ENCODE measurements at places on chromosomes 2 and 18.

GRCh38 chr2:169977530-169977929 is 150.3 kb downstream of the UBR3 start:
- DNase-seq = no peak

DNA sequence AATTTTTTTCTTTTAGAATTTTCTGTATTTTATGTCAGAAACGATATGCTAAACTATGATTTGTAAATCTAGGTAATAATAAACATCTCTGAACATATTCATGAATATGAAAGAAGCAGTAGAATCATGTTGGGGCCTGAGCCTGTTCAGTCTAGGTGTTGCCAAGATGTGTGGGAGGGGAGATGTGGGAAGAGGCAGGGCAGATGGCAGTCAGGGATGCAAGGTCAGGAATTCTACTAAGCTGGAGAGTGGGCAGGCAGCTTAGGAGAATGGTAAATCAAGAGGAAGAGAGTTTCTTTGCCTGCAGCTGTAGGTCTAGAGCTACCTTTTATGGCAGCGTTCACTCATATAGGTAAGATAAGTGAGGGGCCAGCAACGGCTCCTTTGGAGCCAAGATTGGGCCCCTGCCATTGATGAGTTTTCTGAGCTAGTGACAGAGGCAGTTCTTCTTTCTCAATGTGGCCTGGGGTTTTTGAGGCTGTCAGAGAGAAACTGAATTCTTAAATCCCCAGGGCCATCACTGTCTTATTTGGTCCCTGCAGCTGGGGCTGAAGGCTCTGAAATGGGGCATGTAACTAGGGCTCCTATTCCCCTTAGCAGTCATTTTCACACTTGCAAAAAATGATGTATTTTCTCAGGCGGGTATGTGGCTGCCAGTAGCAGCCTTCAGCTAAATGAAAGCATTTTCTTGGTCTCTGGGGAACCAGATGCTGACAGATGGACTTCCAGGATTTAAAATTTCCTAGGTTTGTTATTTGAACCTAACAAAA is 232.8 kb downstream of the PIK3C3 start:
- no peak for DNase-seq

- no peak for DNase-seq
Observed at GRCh38 chr2:232492236-232492848, 4.7 kb upstream of the ECEL1 start.

GRCh38 chr2:105416156-105416555 is 17.3 kb upstream of the FHL2 start:
- DNase-seq = no peak

GRCh38 chr2:890791-891190 is 59.9 kb upstream of the SNTG2 start:
- no peak for DNase-seq

DNA sequence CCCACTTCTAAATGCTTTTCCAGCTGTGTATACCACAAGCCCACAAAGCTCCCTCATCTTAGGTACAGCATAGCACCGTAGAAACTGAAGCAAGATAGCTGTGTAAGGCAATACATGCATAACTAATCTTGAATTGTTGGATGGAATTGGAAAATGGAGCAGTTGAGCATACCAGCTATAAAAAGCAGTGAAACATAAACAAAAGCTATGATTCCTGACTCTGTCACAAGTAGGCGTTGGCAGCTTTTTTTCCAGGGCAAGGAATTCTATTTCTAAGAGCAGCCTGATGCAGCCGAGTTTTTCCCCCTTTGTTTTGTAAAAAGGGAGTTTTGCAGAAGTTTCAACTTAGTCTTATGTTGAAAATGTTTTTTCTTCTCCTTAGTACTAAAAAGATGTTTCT is 32.4 kb downstream of the MOGAT1 start:
- no peak for DNase-seq

DNA sequence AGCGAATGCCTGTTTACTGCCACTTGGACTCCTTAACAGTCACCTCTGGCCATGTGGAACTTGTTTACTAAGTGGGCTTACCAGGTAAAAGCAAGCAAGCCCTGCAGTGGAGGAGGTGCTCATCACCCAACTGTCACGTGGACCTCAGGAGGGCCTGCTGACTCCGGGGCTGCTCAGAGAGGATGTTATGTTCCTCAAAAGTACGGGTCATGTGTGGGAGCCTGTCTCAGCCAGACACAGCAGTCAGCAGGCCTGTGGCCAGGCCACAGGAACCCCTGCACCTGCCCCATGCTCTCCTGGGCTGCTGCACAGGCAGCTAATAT is 36.2 kb downstream of the AMER3 start:
- no peak for DNase-seq

DNA sequence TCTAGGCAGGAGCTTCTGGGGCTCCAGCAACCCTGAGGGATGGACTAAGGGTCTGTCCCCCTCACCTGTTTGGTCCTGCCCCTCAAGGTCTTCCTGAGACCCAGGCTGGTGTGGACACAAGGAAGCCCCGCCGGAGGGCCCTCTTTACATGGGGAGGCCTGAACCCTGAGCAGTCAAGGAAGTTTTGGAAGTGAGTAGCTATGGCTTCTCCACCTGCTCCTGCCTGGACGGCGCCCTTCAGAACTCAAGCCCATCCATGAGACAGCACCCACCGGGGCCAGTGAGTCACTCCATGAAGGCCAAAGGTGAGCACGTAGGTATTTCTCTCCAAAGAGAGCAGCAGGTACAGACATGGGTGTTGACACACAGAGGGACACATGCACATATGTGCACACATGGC is 98.2 kb upstream of the CTDP1 start:
- DNase-seq = no peak

DNA sequence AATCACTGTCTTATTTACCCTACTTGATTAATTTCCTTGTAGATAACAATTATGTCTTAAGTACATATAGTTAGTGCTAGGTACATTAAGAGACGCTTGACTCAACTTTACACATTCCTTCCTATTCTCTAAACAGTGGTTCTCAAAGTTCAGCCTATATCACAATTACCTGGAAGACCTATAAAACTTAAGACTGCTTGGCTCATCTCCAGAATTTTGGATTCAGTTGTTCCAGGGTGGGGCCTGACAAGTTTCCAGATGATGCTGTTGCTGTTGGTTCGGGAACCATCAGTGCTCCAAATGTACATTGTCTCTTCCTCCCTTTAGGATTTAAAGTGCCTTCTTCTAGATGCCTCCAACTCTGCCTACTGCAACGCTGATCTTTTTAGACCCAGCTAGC is 4.0 kb downstream of the PPP3R1 start:
- no peak for DNase-seq

DNA sequence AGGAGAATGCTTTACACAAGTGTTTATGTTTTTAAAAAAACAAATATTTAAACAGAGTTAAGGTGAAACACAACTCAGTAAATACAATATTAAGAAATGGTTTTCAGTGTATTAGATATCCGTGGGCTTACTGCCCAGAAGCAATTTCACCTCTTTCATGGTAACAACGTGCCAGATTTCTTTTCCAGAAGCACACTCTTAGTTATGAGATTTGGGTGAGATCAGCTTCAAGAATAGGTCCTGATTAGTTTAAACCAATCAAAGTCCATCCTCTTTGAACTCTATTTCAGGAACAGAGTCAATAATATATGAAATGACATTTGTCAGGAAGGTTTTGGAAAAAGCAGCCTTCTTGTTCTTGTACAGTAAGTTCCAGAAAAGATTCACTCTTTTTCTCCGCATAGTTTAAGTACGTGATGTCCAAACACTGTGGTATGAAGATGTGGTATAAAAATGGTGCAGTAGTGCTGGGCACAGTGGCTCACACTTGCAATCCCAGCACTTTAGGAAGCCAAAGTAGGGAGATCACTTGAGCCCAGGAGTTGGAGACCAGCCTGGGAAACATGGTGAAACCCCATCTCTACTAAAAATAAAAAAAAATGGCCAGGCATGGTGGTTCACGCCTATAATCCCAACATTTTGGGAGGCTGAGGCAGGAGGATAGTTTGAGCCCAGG is 14.7 kb downstream of the USP34 start:
- no peak for DNase-seq

GRCh38 chr18:31424383-31424988 is 23.1 kb upstream of the DSG3 start:
- no peak for DNase-seq

DNA sequence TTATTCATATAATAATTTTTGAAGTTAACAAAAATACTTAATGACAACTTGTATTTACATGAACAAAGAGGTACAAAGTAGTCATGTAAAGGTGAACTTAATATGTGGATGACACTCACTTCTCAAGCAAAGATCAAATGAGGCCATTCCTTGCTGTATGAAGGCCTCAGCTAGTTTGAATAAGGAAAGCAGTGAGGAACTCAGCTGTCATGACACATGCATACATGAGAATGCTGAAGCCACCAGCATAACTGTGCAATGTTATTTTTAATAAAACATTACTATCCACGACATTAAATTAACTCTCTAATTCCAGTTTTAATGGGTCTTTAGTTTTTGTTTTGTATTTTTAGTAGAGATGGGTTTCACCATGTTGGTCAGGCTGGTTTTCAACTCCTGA is 102.9 kb downstream of the CDH2 start:
- no peak for DNase-seq

DNA sequence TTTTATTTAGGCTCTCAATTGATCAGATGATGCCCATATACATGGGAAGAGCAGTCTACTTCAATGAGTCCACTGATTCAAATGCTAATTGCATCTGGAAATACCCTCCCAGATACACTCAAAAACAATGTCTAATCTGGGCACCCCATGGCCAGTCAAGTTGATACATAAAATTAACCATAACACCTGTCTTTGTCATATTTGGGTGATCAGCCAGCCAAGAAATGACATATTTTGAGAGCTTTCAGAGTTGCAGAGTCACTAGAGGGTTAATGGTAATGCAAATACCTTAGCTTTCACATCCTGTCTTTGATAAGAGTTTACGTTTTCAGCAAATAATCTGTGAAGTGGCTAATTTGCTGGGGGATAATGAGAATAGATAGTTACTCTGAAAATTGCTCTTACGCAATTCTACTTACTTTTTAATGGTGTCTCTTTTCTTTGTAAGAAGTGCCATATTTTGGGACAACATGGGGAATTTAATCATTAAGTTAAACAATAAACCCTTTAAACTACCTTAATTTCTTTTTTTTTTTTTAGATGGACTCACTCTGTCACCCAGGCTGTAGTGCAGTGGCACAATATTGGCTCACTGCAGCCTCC is 49.1 kb downstream of the CCDC195 start:
- no peak for DNase-seq

DNA sequence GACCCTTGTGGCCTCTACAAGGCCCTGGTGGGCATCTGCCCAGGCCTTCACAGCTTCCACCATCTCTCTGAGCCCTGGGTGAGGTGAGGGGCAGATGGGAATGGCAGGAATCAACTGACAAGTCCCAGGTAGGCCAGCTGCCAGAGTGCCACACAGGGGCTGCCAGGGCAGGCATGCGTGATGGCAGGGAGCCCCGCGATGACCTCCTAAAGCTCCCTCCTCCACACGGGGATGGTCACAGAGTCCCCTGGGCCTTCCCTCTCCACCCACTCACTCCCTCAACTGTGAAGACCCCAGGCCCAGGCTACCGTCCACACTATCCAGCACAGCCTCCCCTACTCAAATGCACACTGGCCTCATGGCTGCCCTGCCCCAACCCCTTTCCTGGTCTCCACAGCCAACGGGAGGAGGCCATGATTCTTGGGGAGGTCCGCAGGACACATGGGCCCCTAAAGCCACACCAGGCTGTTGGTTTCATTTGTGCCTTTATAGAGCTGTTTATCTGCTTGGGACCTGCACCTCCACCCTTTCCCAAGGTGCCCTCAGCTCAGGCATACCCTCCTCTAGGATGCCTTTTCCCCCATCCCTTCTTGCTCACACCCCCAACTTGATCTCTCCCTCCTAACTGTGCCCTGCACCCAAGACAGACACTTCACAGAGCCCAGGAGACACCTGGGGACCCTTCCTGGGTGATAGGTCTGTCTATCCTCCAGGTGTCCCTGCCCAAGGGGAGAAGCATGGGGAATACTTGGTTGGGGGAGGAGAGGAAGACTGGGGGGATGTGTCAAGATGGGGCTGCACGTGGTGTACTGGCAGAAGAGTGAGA is 2.0 kb downstream of the PROC start:
- no peak for DNase-seq

- DNase-seq = no peak
Observed at GRCh38 chr2:109679626-109680025, 65.5 kb downstream of the SOWAHC start.

DNA sequence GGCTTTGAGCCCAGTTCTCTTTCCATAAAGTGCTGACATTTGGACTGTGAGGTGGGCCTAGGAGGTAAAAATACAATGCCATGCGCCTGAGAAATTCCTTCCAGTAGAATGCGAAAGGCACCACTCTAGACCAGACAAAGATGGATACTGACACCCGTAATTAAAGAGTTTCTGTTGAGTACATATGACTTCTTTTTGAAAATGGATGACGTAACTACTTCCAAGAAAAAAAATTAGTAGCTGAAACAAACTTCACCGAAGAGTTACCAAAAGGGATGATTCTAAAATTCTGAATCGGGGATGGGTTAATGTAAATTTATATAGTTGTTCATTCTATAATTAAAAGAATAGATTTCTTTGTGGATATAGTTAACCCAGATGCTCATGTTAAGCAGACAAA is 146.8 kb downstream of the ALK start:
- DNase-seq = no peak

GRCh38 chr2:117691595-117691994 is 122.9 kb upstream of the DDX18 start:
- no peak for DNase-seq

DNA sequence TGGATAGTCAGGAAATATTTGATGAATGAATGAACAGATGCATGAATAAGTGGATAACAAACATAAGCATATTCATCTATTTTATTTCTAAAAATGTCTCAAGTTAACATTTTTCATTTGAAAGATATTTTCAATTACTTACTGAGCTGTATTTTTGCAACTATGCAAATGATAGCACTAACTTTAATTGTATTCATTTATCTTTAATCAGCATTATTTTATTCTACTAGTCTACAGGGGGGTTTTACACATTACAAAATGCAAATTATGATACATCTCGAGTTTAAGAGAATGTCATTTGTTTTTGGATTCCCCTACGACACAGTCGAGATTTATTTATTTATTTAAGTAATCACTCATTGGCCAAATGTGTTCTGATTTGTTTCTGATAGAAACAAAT is 530.6 kb downstream of the ERBB4 start:
- no peak for DNase-seq

DNA sequence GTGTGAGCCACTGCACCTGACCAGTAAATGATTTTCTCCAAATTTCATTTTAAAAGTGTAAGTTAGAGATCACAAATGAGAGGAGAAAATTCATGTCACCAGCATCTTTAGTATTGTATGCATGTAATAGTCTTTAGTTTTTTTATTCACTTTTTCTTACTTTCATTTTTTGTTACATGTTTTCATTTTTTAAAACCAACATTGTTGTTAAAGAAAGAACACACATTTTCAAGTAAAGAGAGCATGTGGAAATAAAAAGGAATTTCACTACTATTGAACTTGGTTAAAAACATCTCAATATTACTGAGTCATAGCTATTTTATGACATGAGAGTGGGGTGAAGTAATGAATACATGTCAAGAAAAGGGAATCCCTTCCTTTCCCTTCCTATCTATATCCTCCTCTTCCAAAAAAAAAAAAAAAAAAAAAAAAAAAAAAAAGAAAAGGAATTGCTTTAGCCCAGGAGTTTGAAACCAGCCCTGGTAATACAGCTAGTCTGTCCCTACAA is 29.1 kb upstream of the PMAIP1 start:
- DNase-seq = no peak

GRCh38 chr2:102340778-102341177 is 14.8 kb upstream of the IL18R1 start:
- DNase-seq = no peak
